ENCODE measurements at places on chromosomes 2 and 18.

GRCh38 chr2:5140347-5140746 is 551.8 kb upstream of the SOX11 start:
- DNase-seq, result no peak

GRCh38 chr18:67876871-67877270 is 360.4 kb upstream of the DSEL start:
- no peak for DNase-seq

- DNase-seq, result no peak
Measured at GRCh38 chr18:45518311-45519155, 96.7 kb upstream of the SLC14A2 start.

DNA sequence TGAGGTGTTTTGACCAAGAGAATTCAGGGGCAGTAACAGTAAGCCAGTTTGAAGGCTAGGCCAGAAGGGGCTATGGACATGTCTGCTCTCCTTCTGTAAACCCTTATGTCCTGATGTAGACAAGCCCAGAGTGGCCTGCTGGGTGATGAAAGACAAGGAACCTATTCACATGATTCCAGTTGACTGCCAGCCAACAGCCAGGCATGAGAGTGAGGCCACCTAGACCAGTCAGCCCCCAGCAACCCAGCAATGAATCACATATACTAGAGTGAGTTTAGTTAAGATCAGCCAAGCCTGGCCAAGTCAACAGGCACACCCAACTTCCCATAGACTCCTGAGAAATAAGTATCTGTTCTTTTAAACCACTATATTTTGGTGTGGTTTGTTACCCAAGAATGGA is 1889.7 kb upstream of the CELF4 start:
- DNase-seq, result no peak

- DNase-seq, result no peak
Measured at GRCh38 chr2:71683070-71683469, 229.7 kb downstream of the DYSF start.

DNA sequence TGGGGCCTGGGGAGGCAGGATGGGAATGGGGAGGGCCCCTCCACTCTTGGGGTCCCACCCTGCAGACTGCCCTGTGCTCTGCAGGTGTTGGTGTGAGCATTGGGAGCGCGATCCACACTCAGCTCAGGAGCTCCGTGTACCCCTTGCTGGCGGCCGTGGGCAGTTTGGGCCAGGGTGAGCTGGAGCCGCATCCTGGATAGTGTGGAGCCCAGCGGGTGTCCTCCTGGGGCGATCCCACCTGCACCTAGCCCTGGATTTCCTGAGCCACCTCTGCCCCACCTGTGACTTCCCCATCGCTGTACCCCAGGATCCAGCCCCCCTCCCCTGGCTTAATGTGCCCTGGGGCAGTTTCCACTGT is 2.6 kb downstream of the PROM2 start:
- DNase-seq, result no peak
